ENCODE measurements at places on chromosomes 1 and 21. TPM values are rescaled to one million over a fixed set of nuclear protein-coding genes. Genes with fewer than 3 reads are reported as not detected.

The AMIGO1 gene
- 1.1 TPM for total RNA-seq

The S100A12 gene
- not detected for total RNA-seq

The GPR37L1 gene
- 0.19 TPM for total RNA-seq

The ZNF593OS gene
- total RNA-seq: not detected

The CAPN2 gene
- total RNA-seq: 471 TPM

The CIART gene
- total RNA-seq: 0.80 TPM

The LMOD1 gene
- total RNA-seq: not detected

The LRRIQ3 gene
- total RNA-seq: 0.51 TPM

The AIRE gene
- total RNA-seq: not detected

The LIN28A gene
- total RNA-seq: not detected

The ZNF678 gene
- total RNA-seq: 1.9 TPM

The PLA2G2D gene
- total RNA-seq: not detected

The BSDC1 gene
- 22.3 TPM for total RNA-seq

The GCSAML gene
- total RNA-seq: not detected

The NVL gene
- 19.1 TPM for total RNA-seq

The TNFSF4 gene
- not detected for total RNA-seq

The ADAM30 gene
- not detected for total RNA-seq

The FALEC gene
- total RNA-seq: not detected

The PLA2G2F gene
- not detected for total RNA-seq

The FAM72C gene
- 5.8 TPM for total RNA-seq

The C1orf226 gene
- 0.50 TPM for total RNA-seq

The ERICH3 gene
- total RNA-seq: not detected

The GFI1 gene
- 0.21 TPM for total RNA-seq

The EVI5 gene
- 6.0 TPM for total RNA-seq

The ZNF683 gene
- not detected for total RNA-seq

The RGS8 gene
- not detected for total RNA-seq

The CLDN19 gene
- not detected for total RNA-seq

The CFAP141 gene
- total RNA-seq: not detected

The OR10Z1 gene
- total RNA-seq: not detected

The FCMR gene
- 4.9 TPM for total RNA-seq

The ERO1B gene
- total RNA-seq: 3.6 TPM

The NPHS2 gene
- not detected for total RNA-seq

All from A549 treated with CORT108297 at 1 μM for 4 hours (cell line).